Bladder microvascular endothelial cell (primary cell): ENCODE measurements at places on chromosomes 6 and 20. TPM values are rescaled to one million over a fixed set of nuclear protein-coding genes. Genes with fewer than 3 reads are reported as not detected.

TENT5A gene
- total RNA-seq: 0.76 and 1.8 TPM in 2 replicates

TMEM200A gene
- total RNA-seq: 0.19 TPM in 1 of 2 replicates, not detected in the other

GPX5 gene
- not detected in 2 replicates for total RNA-seq

BPIFB1 gene
- total RNA-seq: not detected in 2 replicates

POU3F2 gene
- not detected in 2 replicates for total RNA-seq

FLRT3 gene
- under 0.01 and 0.50 TPM in 2 replicates for total RNA-seq

SLX4IP gene
- 2.4 and 4.0 TPM in 2 replicates for total RNA-seq

XKR7 gene
- not detected in 2 replicates for total RNA-seq

C2 gene
- total RNA-seq: not detected in 2 replicates

GNAS-AS1 gene
- 0.13 TPM in 1 of 2 replicates, not detected in the other for total RNA-seq

SLC17A9 gene
- 6.9 and 7.3 TPM in 2 replicates for total RNA-seq

GUCA1A gene
- not detected in 2 replicates for total RNA-seq

EPPIN gene
- not detected in 2 replicates for total RNA-seq

SNX21 gene
- 10.2 and 13.4 TPM in 2 replicates for total RNA-seq

ADTRP gene
- 0.76 and 1.3 TPM in 2 replicates for total RNA-seq

C6orf89 gene
- total RNA-seq: 19.3 and 32.7 TPM in 2 replicates

ECT2L gene
- total RNA-seq: not detected in 2 replicates

KIAA1755 gene
- total RNA-seq: 0.16 and 0.44 TPM in 2 replicates

LY86 gene
- total RNA-seq: not detected in 2 replicates

SLC32A1 gene
- total RNA-seq: under 0.01 TPM in 1 of 2 replicates, not detected in the other

JAG1 gene
- 55.4 and 512 TPM in 2 replicates for total RNA-seq

DNAH8 gene
- total RNA-seq: under 0.01 TPM in 1 of 2 replicates, not detected in the other

SLC26A8 gene
- total RNA-seq: not detected in 2 replicates

PEX6 gene
- total RNA-seq: 18.1 and 25.6 TPM in 2 replicates

DLL1 gene
- total RNA-seq: 2.2 and 2.6 TPM in 2 replicates

MEI4 gene
- total RNA-seq: under 0.01 TPM in 1 of 2 replicates, not detected in the other

SLC13A3 gene
- total RNA-seq: 0.13 TPM in 1 of 2 replicates, not detected in the other

TREM1 gene
- total RNA-seq: not detected in 2 replicates
